EH (cell line): ENCODE measurements at places on chromosomes 6 and 20.

- no peak for DNase-seq
Measured at GRCh38 chr6:3793545-3793944, 42.0 kb upstream of the PXDC1 start.

GRCh38 chr20:50982363-50982762 is 23.7 kb downstream of the MOCS3 start:
- peak; percentile 71 for DNase-seq

- no peak for DNase-seq
Measured at GRCh38 chr20:48822178-48822577, 5.6 kb downstream of the PREX1 start.

GRCh38 chr6:145756170-145756662 is 20.9 kb upstream of the EPM2A start:
- peak; percentile 97 for DNase-seq

DNA sequence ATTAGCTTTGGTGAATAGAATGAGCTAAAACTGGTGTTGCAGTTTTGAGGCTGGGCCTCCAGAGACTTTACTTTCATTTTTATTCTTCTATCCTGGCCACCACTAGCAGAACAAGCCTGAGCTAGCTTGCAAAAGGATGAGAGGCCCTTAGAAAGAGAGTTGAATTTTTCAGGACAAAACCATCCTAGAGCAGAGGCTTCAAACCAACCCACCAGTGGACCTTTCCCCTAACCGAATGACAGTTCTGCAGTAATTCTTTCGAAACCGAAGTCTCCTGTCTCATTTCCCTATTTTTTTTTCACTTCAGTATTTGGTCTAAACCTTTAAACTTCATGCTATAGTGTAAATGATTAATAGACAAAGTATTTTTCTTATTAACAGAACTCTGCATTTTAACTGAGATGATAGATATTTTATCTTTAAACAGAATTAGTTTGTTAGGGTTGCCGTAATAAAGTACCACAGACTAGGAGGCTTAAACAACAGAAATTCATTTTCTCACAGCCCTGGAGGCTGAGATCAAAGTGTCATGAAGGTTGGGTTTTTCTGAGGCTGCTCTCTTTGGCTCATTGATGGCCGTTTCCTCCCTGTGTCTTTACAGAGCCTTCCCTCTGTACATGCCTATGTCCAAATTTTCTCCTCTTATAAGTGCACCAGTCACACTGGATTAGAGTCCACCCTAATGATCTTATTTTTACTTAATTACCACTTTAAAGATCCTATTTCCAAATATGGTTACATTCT is 80.6 kb upstream of the PAK5 start:
- DNase-seq = no peak

DNA sequence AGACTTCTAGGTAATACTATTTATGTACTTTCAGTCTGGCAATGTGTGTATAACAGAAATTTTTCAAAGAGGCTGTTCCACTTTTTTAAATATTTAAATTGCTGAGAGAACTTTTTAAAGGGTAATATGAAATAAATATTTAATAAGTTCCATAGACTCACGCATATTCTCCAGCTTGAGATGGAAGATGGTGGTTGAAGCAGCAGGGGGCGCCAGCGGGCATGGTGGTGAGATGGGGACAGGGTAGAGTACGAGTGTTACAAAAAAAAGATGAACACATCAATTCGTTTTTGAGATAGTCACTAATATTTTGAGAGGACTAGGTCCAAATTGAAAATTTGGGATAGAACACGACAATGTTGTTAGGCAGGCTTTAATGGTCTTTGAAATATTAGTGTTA is 68.4 kb downstream of the RSPO3 start:
- peak; percentile 19 for DNase-seq
